Activated T-cell treated with anti-CD3 and anti-CD28 coated beads, Interleukin-2, amount 50 U/mL, for 48 hours (primary cell): ENCODE measurements at places on chromosomes 1 and 21.

- DNase-seq: no peak
These were observed 6.1 kb downstream of the DMRTB1 start for GRCh38 chr1:53465023-53465957.

DNA sequence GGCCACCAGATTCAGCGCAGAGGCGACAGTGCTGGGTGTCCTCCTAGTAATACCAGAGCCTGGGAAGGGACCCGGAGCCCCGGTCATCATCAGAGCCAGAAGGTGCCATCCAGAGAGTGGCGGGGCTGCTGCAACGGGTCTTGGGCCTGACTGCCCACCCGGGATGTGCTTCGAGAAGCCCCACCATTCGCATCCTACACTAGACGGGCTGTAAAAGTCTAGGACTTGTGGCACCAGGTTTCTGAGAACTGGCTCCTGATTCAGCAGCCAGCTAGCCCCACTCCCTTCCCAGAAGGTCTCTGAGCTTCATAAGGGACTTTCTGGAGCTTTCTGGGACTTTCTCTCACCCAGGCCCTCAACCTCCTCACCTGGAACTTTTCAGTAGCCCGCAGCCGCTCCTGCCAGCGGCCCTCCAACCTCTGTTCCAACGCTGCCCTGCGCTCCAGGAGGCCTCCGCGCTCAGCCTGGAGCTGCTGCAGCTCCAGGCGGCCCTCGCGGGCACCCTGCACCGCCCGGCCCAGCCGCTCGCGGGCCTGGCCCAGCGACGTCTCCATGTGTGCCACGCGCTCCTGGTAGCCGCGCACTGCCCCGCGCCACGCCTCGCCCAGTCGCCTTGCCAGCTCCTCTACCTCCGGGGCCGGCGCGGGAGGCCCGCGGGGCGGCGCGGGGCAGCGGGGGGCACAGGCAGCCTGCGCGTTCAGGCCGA is 940 bp downstream of the NES start:
- DNase-seq: no peak

GRCh38 chr1:95023399-95024043 is 49.2 kb downstream of the ALG14 start:
- no peak for DNase-seq

DNA sequence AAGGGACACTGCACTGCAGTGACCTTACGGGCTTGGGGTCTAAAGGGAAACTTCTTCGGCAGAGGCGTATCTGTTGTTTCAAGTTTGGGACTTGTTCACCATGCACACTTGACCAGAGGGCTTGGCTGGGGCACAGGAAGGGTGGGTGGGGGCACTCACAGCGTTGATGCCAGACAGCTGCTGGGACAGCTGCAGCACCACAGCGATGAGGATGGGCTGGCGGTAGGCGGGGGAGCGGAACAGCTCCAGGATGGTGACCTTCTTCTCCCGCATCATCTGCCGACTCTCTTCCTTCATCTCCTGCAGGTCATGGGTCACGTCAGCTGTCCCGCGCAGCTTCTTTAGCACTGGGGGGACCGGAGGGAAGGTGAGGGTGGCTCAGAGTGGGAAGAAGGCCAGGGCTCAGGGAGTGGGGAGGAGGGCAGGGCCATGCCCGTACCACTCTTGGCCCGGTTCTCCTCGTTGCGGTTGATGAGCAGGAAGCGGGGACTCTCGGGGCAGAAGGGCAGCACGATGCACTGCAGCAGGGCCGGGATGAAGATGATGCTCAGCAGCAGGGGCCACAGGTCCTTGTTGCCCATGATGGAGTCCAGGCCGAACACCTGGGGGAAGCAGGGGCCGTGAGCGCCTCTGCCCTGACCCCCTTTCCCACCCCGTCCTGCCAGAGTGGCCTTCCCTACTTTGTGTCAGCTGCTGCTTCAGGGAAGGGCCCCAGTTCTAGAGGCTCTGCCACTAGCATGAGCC is 29.1 kb downstream of the SLC2A1 start:
- no peak for DNase-seq

DNA sequence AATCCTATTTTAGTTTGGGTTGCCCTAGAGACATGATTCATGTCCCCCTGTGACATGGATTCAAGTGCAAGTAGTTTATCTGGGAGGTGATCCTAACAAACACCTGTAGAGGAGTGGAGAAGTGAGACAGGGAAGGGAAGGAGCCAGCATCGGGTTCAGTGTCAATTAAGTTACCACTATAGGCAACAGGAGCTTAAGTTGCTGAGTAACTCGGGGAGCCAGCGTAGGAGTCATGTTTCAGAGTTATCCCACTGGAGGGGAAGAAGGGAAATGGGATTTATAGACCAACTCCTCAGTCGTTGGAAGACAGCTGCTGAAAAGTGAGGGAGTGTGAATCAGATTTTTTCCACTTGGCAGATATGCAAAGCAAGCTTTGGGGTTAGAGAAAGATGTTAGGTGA is 54.9 kb downstream of the SLC30A7 start:
- DNase-seq: no peak

DNA sequence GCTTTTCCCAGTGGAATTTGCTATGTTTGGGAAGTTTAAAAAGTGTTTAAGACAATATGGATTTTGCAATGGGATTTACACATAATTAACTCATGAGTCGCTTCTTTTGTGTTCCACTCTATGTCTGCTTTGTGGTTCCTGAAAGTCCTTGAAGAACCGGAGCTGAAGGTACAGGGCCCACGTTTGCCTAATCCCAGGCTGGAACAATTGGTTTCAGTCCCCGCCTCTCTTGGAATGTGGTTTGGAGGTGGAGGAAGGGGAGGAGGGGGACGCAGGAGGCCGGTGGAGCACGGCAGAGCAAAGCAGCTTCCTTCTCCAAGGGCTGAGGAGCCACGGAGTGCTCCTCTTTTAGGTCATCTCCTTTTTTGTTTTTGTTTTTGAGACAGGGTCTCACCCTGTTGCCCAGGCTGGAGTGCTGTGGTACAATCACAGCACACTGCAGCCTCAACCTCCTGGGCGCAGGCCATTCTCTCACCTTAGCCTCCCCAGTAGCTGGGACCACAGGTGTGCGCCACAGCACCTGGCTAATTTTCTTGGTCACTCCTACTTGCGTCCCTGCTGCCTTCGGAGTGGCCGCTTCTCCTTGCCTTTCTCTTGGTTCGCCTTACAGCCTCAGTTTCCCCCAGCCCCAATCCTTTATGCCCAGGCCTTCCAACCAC is 129.5 kb upstream of the ERRFI1 start:
- no peak for DNase-seq
